ENCODE measurements at places on chromosomes 7 and 10.

- no peak overlapping the region for H3K4me3 ChIP-seq
- no peak for DNase-seq
- no peaks in the 10 kb centered on the region for H3K27me3 ChIP-seq
- no peaks in the 10 kb centered on the region for H3K36me3 ChIP-seq
- H3K27ac ChIP-seq, result no peak overlapping the region
- H3K4me1 ChIP-seq, result no peaks in the 10 kb centered on the region
Observed at GRCh38 chr10:126021833-126022500, 125.6 kb downstream of the FANK1 start.

GRCh38 chr10:79168210-79168609 is 99.4 kb downstream of the ZMIZ1 start:
- no peak for DNase-seq
- peaks cover 4% of the 10 kb centered on the region for H3K36me3 ChIP-seq
- H3K27me3 ChIP-seq, result no peaks in the 10 kb centered on the region
- H3K27ac ChIP-seq, result no peak overlapping the region
- H3K4me3 ChIP-seq, result no peak overlapping the region

GRCh38 chr10:62554632-62555199 is 180.5 kb downstream of the ZNF365 start:
- no peak overlapping the region for H3K27ac ChIP-seq
- H3K4me1 ChIP-seq, result no peaks in the 10 kb centered on the region
- no peaks in the 10 kb centered on the region for H3K36me3 ChIP-seq
- DNase-seq, result no peak
- no peak overlapping the region for H3K4me3 ChIP-seq

GRCh38 chr7:74455928-74456327 is 2.2 kb downstream of the GTF2IRD1 start:
- no peaks in the 10 kb centered on the region for H3K36me3 ChIP-seq
- H3K27me3 ChIP-seq, result no peaks in the 10 kb centered on the region
- H3K4me1 ChIP-seq, result peaks cover 14% of the 10 kb centered on the region
- H3K4me3 ChIP-seq, result no peak overlapping the region
- DNase-seq, result no peak

DNA sequence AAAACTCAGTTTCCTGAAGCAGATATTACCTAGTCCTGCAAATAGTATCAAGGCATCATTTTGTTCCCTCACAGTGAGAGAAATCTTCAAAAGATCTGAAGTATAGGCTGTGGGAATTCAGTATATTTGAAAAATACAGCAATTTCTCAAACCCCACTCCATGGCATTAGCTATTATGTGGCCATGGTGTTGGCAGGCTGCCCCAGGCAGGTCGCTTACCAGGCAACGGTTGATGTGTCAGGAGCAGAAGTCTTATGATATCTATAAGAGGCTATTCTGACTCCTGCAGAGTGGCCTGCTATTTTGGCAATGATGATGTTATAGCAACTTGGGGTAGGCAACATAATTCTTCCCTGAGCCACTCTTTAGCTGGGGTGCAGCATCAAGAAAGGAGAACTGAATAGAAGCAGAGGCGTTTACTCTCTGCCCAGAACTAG is 187.9 kb downstream of the PLXDC2 start:
- no peaks in the 10 kb centered on the region for H3K27me3 ChIP-seq
- no peaks in the 10 kb centered on the region for H3K36me3 ChIP-seq
- no peak overlapping the region for H3K4me3 ChIP-seq
- no peak overlapping the region for H3K27ac ChIP-seq
- DNase-seq, result no peak
